ENCODE measurements at places on chromosomes 7 and 10.

DNA sequence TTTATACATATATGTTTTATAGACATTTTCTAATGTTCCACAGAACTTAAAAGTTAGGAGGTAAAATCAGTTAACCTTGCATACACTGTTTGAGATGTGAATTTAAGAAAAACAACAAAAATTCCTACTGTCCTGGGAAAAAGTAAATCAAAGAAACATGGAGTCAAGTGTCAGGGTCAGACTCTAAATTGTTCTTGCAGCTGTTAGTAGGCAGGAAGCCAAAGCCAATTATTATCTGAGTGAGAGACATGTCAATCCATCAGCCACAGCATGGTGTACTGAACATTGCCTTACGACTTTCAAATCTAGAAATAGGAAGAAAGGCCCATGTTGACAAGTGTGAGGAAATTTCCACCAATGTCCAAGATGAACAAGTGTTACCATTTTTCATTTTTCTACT, 461.2 kb upstream of the MBL2 start:
- no peak for DNase-seq

- DNase-seq = no peak
These were observed 24.3 kb upstream of the ITGB1 start for GRCh38 chr10:32982293-32982709.

- no peak for DNase-seq
These were observed 8.6 kb downstream of the CAMK2G start for GRCh38 chr10:73865459-73866442.

- DNase-seq = no peak
These were observed 235.5 kb downstream of the TNS3 start for GRCh38 chr7:47346377-47346914.

DNA sequence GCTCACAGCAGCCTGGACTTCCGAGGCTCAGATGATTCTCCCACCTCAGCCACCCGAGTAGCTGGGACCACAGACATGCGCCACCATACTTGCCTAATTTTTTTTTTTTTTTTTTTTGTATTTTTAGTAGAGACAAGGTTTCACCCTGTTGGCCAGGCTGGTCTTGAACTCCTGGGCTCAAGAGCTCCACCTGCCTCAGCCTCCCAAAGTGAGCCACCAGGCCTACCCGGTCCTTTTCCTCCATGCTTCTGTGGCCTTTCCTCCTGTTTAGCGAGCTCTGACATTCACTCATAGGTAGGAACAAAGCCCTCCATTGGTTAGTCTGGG, 50.1 kb upstream of the SRPK2 start:
- no peak for DNase-seq

DNA sequence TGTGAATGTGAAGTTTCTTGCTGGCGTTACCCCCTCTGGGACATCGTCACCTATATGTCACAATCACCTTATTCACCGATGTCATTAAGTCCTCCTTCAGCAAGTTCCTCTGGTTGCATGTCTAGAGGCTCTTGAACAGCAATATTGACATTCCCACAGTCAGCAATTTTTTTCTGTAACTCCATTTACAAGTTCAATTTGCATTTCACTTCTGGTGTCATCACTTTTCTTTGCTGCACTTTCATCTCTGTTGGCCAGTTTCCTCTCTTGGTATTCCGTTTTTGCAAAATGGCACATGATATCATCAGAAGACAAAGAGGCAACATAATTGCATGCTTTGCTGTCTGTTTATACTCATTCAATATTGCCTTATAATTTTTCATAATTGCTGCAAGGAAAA, 69.8 kb downstream of the SRI start:
- no peak for DNase-seq

Measured in G401 (cell line).